ENCODE measurements at places on chromosomes 5 and 9.

GRCh38 chr5:39422036-39422606, 2.7 kb downstream of the DAB2 start:
- DNase-seq: no peak

GRCh38 chr9:94826644-94827410, 100.3 kb downstream of the AOPEP start:
- DNase-seq: no peak

DNA sequence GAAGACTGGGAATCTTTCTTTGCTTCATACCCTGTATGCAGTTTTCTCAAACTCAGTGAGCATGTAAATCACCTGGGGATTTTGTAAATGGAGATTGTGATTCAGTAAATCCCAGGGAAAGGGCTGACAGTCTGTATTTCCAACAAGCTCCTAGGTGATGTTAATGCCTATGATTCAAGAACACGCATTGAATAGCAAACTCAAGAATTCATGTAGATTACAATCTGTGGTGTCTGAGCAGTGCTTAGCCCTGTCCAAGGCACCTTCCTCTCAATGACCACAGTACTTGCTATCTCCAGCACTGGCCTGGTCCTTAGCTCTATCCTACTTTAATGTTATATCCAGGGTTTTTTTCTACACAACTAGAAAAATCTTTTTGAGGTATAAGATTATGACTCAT, 721.4 kb upstream of the MEF2C start:
- DNase-seq: no peak

DNA sequence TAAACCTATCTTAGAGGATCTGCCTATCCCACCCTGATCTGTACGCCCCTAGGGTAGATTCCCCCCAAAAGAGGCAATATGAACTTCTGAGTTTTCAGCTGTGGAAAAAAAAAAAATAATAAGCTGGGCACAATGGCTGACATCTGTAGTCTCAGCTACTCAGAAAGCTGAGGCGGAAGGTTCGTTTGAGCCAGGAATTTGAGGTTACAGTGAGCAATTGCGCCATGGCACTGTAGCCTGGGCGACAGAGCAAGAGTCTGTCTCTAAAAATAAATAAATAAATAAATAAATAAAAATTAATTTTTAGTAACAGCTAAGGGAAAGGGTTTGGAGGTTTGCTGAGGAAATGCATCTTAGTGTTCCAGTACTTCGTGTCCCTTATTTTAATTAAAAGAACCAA, 21.1 kb upstream of the SLC28A3 start:
- no peak for DNase-seq

DNA sequence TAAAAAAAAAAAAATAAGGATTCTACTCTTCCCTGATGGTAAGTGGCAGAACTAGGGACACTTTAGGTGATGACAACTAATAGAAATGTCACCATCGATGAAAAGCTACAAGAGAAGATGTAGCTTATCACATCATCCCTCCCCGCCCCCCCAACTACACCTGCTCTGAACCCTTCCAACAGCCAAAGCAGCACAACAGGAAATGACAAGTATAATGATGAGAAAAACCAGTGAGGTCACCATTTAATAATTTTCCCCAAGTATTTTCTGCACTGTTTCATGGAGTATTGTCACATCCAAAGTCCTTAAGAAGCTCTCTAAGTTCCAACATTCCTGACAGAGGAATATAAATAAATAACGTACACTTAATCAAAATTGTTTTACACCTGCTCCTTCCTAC, 221.4 kb downstream of the EFNA5 start:
- no peak for DNase-seq

DNA sequence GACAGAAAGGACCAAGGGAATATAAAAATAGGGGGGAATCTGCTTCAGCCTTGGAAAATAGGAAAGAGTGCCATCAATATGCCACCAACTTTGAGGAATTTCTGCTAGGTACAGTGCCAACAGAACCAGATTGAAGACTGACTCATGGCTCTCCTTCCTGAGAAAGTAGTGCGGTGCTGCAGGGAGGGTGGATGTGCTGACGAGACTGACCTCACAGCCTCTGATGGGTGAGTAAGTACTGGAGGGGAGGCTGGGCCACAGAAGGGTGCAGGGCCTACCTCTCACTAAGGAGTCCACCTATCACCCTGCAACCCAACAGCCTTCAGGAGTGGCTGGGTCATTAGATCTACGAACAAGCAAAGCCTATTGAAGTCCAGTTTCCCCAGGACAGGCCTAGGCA, 187.6 kb downstream of the GABBR2 start:
- DNase-seq: peak; percentile 26

- no peak for DNase-seq
Measured at GRCh38 chr9:72931437-72931836, 21.4 kb downstream of the ALDH1A1 start.

DNA sequence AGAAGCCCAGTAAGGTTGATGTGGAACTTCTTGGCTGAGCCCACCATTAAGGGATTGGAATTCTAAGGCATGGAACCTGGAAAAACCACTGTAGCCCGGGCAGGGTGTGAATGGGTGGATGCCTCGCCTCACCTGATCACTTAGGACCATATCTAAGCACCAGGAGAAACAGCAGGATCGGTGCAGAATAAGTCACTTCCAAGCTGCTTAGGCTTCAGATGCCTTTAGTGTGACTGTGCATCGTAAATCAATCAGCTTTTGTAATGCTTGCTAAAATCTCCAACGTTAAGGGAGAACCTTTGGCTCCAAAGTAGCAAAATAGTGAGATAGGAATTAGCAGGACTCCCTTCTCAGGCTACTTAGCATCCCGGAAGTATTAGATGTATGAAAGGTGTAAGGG, 103.9 kb upstream of the MEGF10 start:
- DNase-seq: no peak

DNA sequence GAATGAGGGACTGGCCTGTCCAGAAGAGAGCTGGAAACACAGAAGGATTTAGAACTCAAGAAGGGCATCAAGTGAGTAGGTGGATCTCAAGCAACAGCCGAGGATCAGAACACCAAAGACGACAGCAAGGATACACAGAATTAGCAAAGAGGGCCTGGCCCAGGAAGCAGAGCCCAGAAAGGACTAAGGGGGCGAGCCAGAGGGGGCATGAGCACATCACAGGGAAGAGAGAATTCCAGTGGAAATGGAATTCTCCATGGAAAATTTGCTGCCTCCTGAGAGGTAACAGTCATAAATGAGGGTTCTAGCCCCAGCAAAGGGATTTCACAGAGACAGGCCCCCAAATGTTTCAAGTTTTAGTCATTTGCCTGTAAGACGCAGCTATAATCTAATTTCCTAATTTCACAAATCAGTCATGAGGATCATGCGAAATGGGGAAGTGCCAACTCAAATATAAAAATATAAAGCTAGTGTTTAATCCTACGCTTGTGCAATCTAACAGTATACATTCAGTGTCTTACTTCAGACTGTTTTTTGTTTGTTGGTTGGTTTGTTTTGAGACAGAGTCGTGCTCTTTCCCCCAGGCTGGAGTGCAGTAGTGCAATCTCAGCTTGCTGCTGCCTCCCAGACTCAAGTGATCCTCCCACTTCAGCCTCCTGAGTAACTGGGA, 46.7 kb downstream of the FNBP1 start:
- DNase-seq: no peak

- DNase-seq: no peak
Measured at GRCh38 chr9:105435453-105435852, 12.4 kb upstream of the FSD1L start.

GRCh38 chr5:2186472-2187015, 303.8 kb upstream of the IRX4 start:
- DNase-seq: no peak

DNA sequence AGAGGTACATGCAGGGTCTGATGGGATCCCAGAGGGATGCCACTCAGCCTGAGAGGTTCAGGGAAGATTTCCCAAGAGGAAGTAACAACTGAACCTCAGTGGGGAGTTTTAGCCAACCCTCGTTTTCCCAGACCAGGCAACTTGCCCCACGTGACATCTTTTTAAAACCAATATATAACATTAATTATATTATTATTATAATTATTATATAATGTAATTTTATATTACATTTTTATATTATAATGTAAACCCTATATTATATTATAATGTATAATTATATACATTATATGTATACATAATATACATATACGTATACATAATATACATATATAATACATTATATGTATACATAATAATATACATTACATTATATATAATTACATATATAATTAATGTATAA, 62.8 kb upstream of the WWC1 start:
- DNase-seq: no peak

GRCh38 chr9:89564346-89564878, 40.4 kb upstream of the GADD45G start:
- DNase-seq: no peak

DNA sequence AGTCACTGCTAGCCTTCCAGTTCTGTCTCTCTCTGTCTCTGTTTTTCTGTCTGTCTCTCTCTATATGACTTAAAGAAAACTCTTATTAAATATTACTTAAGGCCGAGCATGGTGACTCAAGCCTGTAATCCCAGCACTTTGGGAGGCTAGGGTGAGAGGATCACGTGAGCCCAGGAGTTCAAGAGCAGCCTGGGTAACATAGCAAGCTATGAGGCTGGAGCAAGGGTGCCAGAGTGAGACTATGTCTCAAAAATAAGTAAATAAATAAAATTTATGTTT, 1.7 kb upstream of the GBGT1 start:
- no peak for DNase-seq

- no peak for DNase-seq
Measured at GRCh38 chr5:129410488-129410887, 49.6 kb upstream of the ADAMTS19 start.

- DNase-seq: no peak
Measured at GRCh38 chr5:105150323-105150722, 1587.7 kb upstream of the NUDT12 start.

DNA sequence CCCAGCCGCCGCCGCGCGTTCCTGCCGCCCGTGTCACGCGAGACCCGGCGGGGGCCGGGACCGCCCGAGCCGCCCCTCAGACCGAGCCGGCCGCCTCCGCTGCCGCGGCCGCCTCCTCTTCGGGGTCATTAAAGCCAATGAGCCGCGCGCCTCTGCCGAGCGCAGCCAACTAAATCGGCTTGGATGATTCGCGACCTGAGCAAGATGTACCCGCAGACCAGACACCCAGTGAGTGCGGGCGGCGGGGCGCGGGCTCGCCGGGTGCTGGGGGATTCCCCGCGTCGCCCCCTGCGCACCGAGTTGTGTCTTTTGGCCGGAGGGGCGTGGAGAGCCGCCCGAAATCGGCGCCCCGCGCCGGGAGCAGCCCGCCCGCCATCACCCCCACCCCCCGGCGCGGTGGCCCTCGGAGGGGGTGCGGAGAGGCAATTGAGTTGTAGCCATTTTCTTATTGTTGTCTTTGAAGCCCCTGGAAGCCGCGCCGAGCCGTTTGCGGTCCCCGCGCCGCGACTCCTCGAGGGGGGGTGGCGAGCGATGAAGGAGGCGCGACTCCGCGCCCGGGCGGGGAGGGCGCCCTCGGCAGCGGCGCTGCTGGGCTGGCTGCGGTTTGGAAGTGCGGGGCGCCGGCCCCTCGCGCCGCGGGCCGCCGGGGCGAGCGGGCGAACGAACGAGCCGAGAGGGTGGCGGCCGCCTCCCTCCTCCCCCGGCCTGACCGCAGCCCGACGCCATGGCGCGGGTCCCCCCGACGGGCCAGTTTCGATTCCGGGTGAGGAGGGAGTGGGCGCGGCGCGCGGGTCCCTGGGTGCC, 1.0 kb downstream of the TLE4 start:
- DNase-seq: peak; percentile 82

DNA sequence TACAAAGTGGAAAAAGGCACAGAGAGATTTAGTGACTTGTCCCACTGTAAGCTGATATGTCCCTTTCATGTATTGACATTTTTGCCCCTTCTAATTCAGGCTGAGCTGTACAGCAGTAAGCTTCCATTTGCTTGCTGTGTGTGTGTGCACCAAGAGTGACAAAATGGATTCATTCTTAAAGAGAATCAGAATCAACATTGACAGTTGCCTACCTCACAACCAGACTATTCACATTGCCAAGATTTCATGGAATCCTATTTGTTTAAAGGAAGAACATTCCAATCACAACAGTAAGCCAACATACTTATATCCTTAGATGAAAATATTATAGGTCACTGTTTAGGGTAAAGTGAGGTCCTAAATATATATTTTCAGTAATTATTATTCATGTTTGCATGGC, 102.6 kb downstream of the TMEM232 start:
- no peak for DNase-seq
